Uterus (tissue), 4 donors: ENCODE measurements at places on chromosomes 4 and X. TPM values are rescaled to one million over a fixed set of nuclear protein-coding genes. Genes with fewer than 3 reads are reported as not detected.

The ANK2 gene
- total RNA-seq, result 27.4 TPM

The MTNR1A gene
- not detected for total RNA-seq

The RASL11B gene
- 0.29 TPM for total RNA-seq

The VGLL1 gene
- not detected for total RNA-seq

The OPHN1 gene
- 4.6 TPM for total RNA-seq

DNA sequence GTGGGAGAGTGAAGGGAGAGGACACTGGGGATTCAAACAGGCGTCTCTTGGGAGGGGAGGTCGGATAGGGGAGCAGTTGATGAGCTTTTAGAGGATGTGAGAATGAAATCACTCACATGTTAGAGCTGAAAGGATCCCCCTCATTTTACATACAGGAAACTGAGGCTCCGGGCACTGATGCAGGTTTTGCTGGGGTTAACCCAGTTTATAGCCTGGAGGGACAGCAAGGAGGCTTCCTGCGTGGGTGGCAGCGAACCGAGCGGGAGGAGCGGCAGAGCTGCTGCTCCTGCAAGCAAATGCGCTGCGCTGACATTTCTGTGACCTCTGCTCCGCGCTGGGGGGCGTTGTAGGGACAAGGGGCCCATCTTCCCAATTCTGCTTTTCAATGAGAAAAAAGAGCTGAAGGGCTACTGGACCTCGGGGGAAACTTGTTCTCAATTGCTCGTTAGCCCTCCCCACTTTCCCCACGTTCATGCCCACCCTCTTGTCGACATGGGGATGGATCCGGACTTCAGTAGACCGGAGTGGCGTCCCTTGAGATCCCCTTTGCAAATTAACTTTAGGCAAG, 1.2 kb upstream of the NEUROG2 start:
- H3K36me3 ChIP-seq, result no peaks in the 10 kb centered on the region
- no peak overlapping the region for H3K27ac ChIP-seq
- H3K4me1 ChIP-seq, result no peaks in the 10 kb centered on the region
- no peak for DNase-seq
- H3K4me3 ChIP-seq, result no peak overlapping the region
- H3K27me3 ChIP-seq, result peaks cover 8% of the 10 kb centered on the region

DNA sequence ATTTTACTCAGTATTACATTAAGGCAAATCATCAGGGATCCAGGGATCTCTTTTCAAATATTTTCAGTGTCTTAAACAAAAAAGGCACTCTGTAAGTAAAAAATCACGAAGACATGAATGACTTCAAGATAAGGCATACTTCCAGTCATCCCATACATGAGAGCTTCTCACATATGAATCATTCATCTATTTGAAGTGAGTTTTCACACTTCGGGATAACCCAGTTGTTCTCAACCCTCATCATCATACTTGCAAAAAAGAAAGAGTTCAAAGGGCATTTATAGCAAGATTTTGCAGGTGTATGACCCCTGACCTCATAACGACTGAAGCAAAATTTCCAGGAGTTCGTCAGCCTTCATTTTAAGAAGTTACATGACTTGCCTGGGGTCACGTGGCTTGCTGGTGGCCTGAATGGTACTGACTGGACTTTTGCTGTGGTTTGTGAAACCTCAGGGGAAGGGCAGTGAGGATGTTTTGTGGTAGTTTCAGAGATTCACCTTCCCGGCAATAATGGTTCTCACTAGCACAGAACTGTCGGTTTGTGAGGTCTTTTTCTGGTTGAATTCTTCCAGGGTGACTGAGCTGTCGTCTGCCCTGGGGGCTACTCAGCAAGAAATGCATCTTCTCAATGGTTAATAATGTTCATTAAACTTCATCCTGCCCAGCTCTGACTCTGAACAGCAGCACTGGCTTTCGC, 115.8 kb upstream of the SHISA3 start:
- no peak for DNase-seq
- H3K36me3 ChIP-seq, result no peaks in the 10 kb centered on the region

DNA sequence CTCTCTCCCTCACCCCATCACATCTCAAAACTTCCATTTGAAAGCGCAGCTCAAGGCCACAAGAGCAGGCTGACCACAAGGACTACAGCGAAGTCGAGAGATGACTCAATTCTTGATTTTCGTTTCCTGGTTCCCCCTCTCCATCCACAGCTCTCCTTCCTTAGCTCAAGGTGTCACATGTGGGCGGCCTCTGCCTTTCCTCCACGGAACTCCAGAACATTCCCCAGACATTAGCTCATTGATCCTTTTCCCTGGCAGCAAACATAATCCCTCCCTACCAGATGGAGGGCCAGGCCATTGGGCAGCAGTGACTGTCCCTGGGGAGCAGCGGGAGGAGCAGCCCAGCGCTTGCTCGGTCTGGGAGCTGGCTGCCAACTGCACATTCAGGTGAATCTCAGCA, 56.3 kb downstream of the CCDC149 start:
- no peaks in the 10 kb centered on the region for H3K36me3 ChIP-seq
- DNase-seq, result no peak
- H3K4me1 ChIP-seq, result peaks cover 10% of the 10 kb centered on the region
- peak overlapping the region; percentile 89 for H3K27ac ChIP-seq
- H3K4me3 ChIP-seq, result no peak overlapping the region

- H3K27me3 ChIP-seq, result no peaks in the 10 kb centered on the region
- no peak for DNase-seq
- no peak overlapping the region for H3K27ac ChIP-seq
- no peaks in the 10 kb centered on the region for H3K36me3 ChIP-seq
- no peak overlapping the region for H3K4me3 ChIP-seq
Measured at GRCh38 chr4:159282944-159283343, 180.1 kb downstream of the RAPGEF2 start.

- no peaks in the 10 kb centered on the region for H3K27me3 ChIP-seq
- H3K27ac ChIP-seq, result no peak overlapping the region
- H3K36me3 ChIP-seq, result no peaks in the 10 kb centered on the region
- no peaks in the 10 kb centered on the region for H3K4me1 ChIP-seq
Measured at GRCh38 chr4:145012841-145013240, 85.2 kb downstream of the ANAPC10 start.

DNA sequence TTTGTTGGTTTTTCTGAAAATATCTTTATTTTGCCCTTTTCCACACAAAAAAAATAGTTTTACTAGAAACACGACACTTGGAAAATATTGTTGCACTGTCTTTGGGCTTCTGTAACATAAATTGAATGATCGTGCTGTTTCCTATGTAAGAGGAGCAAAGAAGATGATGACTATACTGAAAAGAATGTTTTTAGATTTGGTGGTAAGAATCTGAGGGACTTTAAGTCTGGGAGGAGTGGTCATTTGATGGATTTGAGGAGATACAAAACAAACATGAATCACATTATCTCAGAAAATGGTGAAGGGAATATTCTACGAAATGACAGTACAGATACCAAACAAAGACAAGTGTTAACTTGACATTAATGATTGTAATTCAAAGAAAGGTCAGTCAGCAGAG, 328.8 kb downstream of the ADAM29 start:
- no peaks in the 10 kb centered on the region for H3K4me1 ChIP-seq
- no peaks in the 10 kb centered on the region for H3K27me3 ChIP-seq
- no peak overlapping the region for H3K27ac ChIP-seq
- H3K4me3 ChIP-seq, result no peak overlapping the region
- DNase-seq, result no peak

DNA sequence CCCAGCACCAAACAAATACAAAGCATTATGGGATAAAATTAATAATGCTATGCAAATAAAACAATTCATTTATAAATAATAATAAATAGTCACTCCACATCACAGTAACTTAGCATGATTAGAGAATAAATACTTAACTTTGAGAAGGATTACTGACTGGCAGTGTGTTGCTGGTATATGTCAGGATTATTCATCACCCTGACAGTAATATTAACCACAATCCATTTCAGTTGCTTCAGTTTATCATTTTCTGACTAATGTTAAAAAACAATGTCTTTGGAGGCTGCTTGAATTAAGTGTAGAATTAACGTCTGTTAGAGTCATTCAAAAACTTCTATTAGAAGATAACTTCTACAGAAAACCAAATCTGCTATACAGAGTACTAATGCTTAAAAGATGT, 124.1 kb upstream of the MAB21L2 start:
- no peaks in the 10 kb centered on the region for H3K36me3 ChIP-seq
- H3K27ac ChIP-seq, result no peak overlapping the region
- H3K4me3 ChIP-seq, result no peak overlapping the region
- no peaks in the 10 kb centered on the region for H3K27me3 ChIP-seq
- H3K4me1 ChIP-seq, result no peaks in the 10 kb centered on the region
- DNase-seq, result no peak

DNA sequence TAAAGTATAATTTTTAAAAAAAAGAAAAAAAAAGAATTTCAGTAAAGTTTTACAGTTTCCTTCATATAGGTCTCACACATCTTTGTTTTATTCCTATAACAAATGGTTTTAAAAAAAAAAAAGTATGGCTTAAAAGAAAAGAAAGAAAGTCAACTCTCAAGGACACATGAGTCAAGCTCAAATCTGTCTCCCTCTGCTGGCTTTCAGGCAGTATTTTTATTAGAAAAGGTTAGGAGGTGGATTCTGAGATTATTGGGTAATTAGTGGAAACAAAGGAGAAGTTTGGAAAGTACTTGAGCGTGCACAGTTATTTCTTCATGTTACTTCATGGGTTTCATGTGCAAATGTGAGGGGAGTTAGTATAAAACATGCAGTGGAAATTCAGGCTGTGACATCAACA, 36.6 kb upstream of the BTC start:
- H3K4me3 ChIP-seq, result no peak overlapping the region
- no peaks in the 10 kb centered on the region for H3K27me3 ChIP-seq
- no peaks in the 10 kb centered on the region for H3K4me1 ChIP-seq
- no peak for DNase-seq

DNA sequence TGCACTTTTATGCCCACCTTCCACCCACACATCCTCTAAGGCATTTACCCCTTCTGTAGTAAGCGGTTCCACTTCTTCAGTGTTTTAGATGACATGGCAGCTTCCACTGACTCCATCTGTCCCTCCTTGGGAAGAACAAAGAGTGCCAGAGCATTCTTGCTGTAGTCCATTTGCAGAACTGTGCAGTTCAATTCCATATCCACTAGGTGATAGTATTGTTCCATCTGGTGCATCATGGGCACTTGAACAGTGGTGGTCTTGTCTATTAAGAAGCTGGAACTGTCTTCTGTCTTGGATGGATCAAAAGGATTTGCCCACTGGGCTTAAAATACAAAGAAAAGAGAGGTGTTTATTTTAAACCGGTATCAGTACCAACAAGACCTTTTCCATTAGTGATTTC, 3.5 kb downstream of the SERPINA7 start:
- H3K27me3 ChIP-seq, result no peaks in the 10 kb centered on the region
- H3K36me3 ChIP-seq, result no peaks in the 10 kb centered on the region
- H3K27ac ChIP-seq, result no peak overlapping the region
- H3K4me3 ChIP-seq, result no peak overlapping the region
- DNase-seq, result no peak
- no peaks in the 10 kb centered on the region for H3K4me1 ChIP-seq

GRCh38 chr4:59848457-59848856, 1351.7 kb upstream of the ADGRL3 start:
- no peak overlapping the region for H3K4me3 ChIP-seq
- no peaks in the 10 kb centered on the region for H3K27me3 ChIP-seq
- no peaks in the 10 kb centered on the region for H3K4me1 ChIP-seq
- DNase-seq, result no peak

- no peaks in the 10 kb centered on the region for H3K27me3 ChIP-seq
- H3K4me3 ChIP-seq, result no peak overlapping the region
Measured at GRCh38 chrX:29090811-29091210, 503.6 kb downstream of the IL1RAPL1 start.

- H3K4me3 ChIP-seq, result no peak overlapping the region
- no peak overlapping the region for H3K27ac ChIP-seq
- no peaks in the 10 kb centered on the region for H3K36me3 ChIP-seq
- H3K4me1 ChIP-seq, result no peaks in the 10 kb centered on the region
Measured at GRCh38 chrX:113726466-113726865, 857.4 kb upstream of the HTR2C start.

- H3K27me3 ChIP-seq, result no peaks in the 10 kb centered on the region
- DNase-seq, result no peak
- peak overlapping the region; percentile 16 for H3K27ac ChIP-seq
- no peak overlapping the region for H3K4me3 ChIP-seq
Measured at GRCh38 chrX:13692771-13693231, 3.9 kb downstream of the RAB9A start.

- H3K27me3 ChIP-seq, result no peaks in the 10 kb centered on the region
- peak overlapping the region; percentile 75 for H3K4me3 ChIP-seq
- H3K4me1 ChIP-seq, result no peaks in the 10 kb centered on the region
Measured at GRCh38 chrX:37846141-37846540, 1.2 kb downstream of the DYNLT3 start.

- H3K36me3 ChIP-seq, result peaks cover 3% of the 10 kb centered on the region
- H3K4me1 ChIP-seq, result no peaks in the 10 kb centered on the region
- peaks cover 9% of the 10 kb centered on the region for H3K27me3 ChIP-seq
- no peak for DNase-seq
- H3K4me3 ChIP-seq, result no peak overlapping the region
Measured at GRCh38 chrX:139691493-139691842, 16.5 kb downstream of the MCF2 start.

DNA sequence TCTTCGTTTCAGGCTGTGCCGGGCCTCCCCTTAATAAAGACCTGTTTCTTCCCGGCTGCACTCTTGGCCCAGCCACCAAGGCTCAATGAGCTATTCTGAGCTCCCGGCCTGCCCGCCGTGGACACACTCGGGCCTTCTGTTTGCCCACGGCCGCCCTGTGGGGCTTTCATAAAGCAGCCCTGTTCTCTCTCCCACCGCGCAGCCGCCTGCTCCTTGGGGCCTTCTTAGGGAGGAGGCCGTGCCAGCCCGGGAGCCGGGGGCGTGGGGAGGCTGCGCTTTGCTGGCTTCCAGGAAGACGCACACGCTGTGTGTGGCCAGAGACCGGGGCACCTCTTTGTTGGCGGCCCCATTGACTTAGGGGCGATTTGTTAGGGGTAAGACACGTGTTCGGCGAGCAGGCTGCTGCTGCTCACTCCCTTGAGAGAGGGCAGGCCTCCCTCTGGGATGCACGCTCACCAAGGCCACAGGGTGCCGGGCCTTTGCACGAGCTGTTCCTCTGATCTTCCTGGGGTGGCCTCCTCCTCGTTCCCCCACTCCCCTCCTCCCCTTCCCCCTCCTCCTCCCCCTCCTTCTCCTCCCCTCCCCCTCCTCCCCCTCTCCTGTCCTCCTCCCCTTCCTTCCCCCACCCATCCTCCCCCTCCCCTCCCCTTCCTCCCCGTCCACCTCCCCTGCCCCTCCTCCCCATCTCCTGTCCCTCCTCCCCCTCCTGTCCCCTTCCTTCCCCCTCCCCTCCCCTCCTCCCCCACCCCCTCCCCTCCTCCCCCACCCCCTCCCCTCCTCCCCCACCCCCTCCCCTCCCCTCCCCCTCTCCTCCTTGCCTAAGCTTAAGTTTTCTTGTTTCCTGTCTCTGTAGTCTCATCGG, 11.3 kb downstream of the BLOC1S4 start:
- H3K27ac ChIP-seq, result no peak overlapping the region
- H3K27me3 ChIP-seq, result no peaks in the 10 kb centered on the region
- DNase-seq, result no peak
- H3K4me1 ChIP-seq, result peaks cover 1% of the 10 kb centered on the region

GRCh38 chrX:40172401-40173142, 74.8 kb upstream of the BCOR start:
- H3K4me3 ChIP-seq, result peak overlapping the region; percentile 30
- no peaks in the 10 kb centered on the region for H3K27me3 ChIP-seq
- H3K4me1 ChIP-seq, result no peaks in the 10 kb centered on the region
- DNase-seq, result peak; percentile 68
- H3K27ac ChIP-seq, result peak overlapping the region; percentile 93
- no peaks in the 10 kb centered on the region for H3K36me3 ChIP-seq

- H3K36me3 ChIP-seq, result no peaks in the 10 kb centered on the region
- no peaks in the 10 kb centered on the region for H3K27me3 ChIP-seq
- H3K4me3 ChIP-seq, result no peak overlapping the region
- no peak overlapping the region for H3K27ac ChIP-seq
- DNase-seq, result no peak
Measured at GRCh38 chr4:162352580-162353107, 188.8 kb upstream of the FSTL5 start.
